ENCODE measurements at places on chromosomes 6 and 20. TPM values are rescaled to one million over a fixed set of nuclear protein-coding genes. Genes with fewer than 3 reads are reported as not detected.

DNA sequence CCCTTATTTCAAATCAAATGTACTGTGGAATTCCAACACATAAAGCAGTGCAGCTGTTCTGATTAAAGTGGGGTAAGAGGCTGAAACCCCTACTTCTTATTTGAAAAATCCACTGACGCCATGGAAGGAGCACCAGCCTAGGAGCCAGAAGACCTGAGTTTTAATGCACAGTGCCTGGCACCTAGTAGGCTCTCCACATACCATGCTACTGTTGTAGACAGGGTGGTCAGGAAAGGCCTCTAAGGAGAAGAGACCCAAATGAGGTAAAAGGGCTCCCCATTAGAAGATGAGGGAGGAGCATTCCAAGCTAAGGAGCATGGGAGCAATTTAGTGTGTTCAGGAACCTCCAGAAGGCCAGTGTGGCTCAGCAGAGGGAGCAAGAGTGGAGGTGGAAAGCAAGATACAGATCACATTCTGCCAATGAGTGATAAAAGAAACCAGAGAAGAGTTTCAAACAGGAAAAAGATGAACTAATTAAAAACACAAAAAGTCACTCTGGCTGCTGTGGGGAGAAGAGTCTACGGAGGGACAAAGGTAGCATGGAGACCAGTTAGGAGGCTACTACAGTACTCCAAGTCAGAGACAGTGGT, 11.8 kb upstream of the ZNF76 start:
- no peak overlapping the region for H3K27ac ChIP-seq
- no peak for DNase-seq
- no peak overlapping the region for H3K4me3 ChIP-seq
- peaks cover 27% of the 10 kb centered on the region for H3K36me3 ChIP-seq
- no peaks in the 10 kb centered on the region for H3K27me3 ChIP-seq

GRCh38 chr6:107691062-107691751, 132.9 kb downstream of the SCML4 start:
- H3K27ac ChIP-seq = no peak overlapping the region
- no peaks in the 10 kb centered on the region for H3K36me3 ChIP-seq
- H3K4me1 ChIP-seq = no peaks in the 10 kb centered on the region

- H3K27me3 ChIP-seq = no peaks in the 10 kb centered on the region
- H3K4me3 ChIP-seq = no peak overlapping the region
- DNase-seq = no peak
- no peaks in the 10 kb centered on the region for H3K36me3 ChIP-seq
- H3K27ac ChIP-seq = no peak overlapping the region
- H3K4me1 ChIP-seq = peaks cover 6% of the 10 kb centered on the region
These were observed 75.5 kb upstream of the CD2AP start for GRCh38 chr6:47402081-47402480.

DNA sequence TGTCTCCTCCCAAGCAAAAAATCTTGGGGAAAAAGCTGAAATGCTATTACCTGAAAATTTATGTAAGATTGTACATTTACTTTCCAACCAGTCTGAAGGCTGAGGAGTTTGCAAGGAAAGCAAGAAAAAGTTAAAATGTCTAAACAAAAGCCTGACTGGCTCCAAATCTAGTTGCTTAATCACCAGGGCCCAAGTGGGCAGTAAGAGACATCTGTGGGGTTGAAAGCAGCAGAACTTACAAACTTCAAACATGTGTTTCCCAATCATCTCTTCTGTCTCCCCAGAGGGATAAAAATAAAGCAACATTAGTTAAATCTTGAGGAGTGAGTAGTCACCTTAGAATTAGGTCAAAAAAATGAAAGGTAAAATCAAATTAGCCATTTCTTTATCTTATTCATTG, 98.6 kb downstream of the OGFRL1 start:
- H3K27ac ChIP-seq = peak overlapping the region; percentile 37
- H3K36me3 ChIP-seq = peaks cover 9% of the 10 kb centered on the region
- H3K27me3 ChIP-seq = no peaks in the 10 kb centered on the region
- peaks cover 67% of the 10 kb centered on the region for H3K4me1 ChIP-seq
- H3K4me3 ChIP-seq = no peak overlapping the region

- H3K36me3 ChIP-seq = peaks cover 41% of the 10 kb centered on the region
- peak overlapping the region; percentile 76 for H3K4me3 ChIP-seq
- H3K4me1 ChIP-seq = peaks cover 32% of the 10 kb centered on the region
- peak overlapping the region; percentile 89 for H3K27ac ChIP-seq
These were observed 1.8 kb downstream of the GTPBP2 start for GRCh38 chr6:43627008-43627825.

DNA sequence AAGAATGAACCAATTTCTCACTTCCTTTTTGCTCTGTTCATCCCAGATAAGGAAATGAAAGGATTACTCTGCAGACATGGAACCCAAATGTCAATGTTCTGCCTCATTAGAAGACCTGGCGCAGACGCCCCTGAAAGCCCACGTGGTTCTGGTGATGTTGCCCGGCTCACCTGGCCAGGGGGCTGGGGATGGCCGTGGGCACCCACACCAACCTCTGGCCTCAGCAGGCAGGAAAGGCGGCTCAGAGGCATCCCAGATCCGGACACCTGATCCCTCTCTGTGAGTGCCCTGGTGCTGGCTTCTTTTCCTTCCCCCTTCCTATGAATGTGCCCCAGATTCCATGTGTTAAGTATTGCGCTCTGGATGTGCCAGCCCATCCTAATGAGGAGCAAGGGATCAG, 33.6 kb downstream of the CDH4 start:
- no peaks in the 10 kb centered on the region for H3K36me3 ChIP-seq
- H3K27me3 ChIP-seq = no peaks in the 10 kb centered on the region
- no peaks in the 10 kb centered on the region for H3K4me1 ChIP-seq
- no peak for DNase-seq
- no peak overlapping the region for H3K4me3 ChIP-seq

- no peak overlapping the region for H3K4me3 ChIP-seq
- H3K36me3 ChIP-seq = no peaks in the 10 kb centered on the region
- no peaks in the 10 kb centered on the region for H3K27me3 ChIP-seq
- H3K27ac ChIP-seq = no peak overlapping the region
- H3K4me1 ChIP-seq = no peaks in the 10 kb centered on the region
- no peak for DNase-seq
These were observed 26.2 kb downstream of the PHACTR3 start for GRCh38 chr20:59630526-59630925.

GRCh38 chr6:72703093-72703492, 81.2 kb downstream of the KCNQ5 start:
- H3K4me3 ChIP-seq = no peak overlapping the region
- H3K36me3 ChIP-seq = no peaks in the 10 kb centered on the region
- no peaks in the 10 kb centered on the region for H3K27me3 ChIP-seq
- no peak for DNase-seq
- no peak overlapping the region for H3K27ac ChIP-seq

DNA sequence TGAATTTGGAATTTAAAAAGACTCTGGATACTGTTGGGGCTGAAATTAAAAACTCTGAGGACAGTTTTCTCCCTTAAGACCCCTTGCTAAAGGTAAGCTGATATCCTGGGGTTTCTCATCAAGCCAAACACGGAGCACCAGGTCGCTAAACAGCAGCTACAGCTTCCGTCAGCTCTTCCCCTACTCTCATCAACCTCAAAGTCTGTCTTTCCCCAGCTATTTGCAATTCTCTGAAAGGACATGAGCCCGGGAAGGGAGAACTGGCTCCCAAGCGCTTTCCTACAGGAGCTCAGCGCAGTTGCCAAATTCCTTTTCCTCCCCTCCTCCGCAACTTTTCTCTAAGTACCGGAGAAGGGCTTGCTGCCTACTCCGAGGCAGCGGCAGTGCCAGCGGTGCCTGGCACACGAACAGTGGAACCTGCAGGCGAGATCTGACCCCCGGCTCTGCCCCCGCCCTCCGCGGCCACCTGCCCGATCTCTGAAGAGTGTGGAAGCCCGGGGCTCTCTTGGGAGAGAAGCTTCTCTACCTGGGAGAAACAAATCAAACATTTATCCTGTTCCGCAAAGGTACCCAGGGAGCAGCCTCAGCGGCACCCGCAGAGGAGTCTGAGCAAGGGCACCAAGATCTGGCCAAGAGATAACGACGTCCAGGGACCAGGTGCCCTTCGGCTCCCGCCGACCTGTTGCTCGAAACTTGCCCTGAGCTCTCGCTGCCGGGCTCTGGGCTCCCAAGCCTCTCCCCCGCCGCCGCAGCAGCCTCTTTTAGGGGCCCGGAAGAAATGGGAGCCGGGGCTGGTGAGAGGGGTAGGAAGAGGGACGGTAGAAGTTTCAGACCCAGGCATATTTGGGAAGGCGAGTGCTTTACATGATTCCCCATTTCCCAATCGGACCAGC, 2.2 kb downstream of the CBLN4 start:
- H3K4me1 ChIP-seq = peaks cover 8% of the 10 kb centered on the region
- no peaks in the 10 kb centered on the region for H3K36me3 ChIP-seq
- peaks cover 62% of the 10 kb centered on the region for H3K27me3 ChIP-seq
- peak overlapping the region; percentile 11 for H3K4me3 ChIP-seq
- H3K27ac ChIP-seq = no peak overlapping the region

- H3K4me1 ChIP-seq = no peaks in the 10 kb centered on the region
- no peak for DNase-seq
- peaks cover 40% of the 10 kb centered on the region for H3K27me3 ChIP-seq
- H3K36me3 ChIP-seq = no peaks in the 10 kb centered on the region
These were observed 284.8 kb downstream of the SMOC2 start for GRCh38 chr6:168725802-168726201.

DNA sequence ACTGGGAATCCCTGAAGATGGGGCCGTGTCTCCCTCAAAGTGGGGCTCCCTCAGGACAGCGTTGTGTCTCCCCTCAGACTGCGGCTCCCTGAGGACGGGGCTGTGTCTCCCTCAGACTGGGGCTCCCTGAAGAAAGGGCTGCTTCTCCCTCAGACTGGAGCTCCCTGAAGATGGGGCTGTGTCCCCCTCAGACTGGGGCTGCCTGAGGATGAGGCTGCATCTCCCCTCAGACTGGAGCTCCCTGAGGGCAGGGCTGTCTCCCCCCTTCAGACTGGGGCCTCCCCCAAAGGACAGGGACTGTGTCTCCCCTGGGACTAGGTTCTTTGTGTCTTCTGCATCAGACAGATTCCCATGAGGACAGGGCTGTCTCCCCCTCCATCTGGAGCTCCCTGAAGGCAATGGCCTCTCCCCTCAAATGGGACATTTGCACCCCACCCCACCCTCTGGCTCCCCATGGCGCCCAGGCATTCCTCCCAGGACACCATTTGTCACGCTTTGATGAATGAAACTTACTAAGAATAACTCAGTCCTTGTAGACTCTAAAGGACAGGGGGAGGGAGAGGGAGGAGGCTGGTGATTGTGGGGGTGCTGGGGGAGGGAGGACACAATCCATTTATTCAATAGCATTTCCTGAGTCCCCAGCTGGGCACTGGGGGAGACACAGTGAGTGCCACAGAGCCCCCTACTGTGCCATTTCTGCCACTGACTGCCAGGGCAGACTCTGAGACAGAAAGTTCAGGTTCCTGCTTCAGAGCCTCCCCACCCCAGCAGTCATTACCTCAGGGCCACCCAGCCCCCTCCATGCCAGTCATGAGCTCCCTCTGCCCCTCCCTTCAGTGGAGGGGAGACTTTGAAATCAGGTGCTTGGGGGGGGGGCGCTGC, 122.4 kb downstream of the MRPL14 start:
- H3K4me1 ChIP-seq = peaks cover 14% of the 10 kb centered on the region
- H3K36me3 ChIP-seq = no peaks in the 10 kb centered on the region
- DNase-seq = no peak
- no peak overlapping the region for H3K4me3 ChIP-seq
- H3K27me3 ChIP-seq = peaks cover 40% of the 10 kb centered on the region

- H3K27me3 ChIP-seq = no peaks in the 10 kb centered on the region
- DNase-seq = no peak
- H3K36me3 ChIP-seq = no peaks in the 10 kb centered on the region
- H3K4me1 ChIP-seq = peaks cover 22% of the 10 kb centered on the region
- no peak overlapping the region for H3K4me3 ChIP-seq
- peak overlapping the region; percentile 4 for H3K27ac ChIP-seq
These were observed 26.8 kb upstream of the SLC9A8 start for GRCh38 chr20:49785852-49786175.

- H3K4me1 ChIP-seq = peaks cover 20% of the 10 kb centered on the region
- DNase-seq = no peak
- no peak overlapping the region for H3K27ac ChIP-seq
- no peak overlapping the region for H3K4me3 ChIP-seq
- no peaks in the 10 kb centered on the region for H3K27me3 ChIP-seq
These were observed 65.0 kb downstream of the TOX2 start for GRCh38 chr20:43979576-43980105.

DNA sequence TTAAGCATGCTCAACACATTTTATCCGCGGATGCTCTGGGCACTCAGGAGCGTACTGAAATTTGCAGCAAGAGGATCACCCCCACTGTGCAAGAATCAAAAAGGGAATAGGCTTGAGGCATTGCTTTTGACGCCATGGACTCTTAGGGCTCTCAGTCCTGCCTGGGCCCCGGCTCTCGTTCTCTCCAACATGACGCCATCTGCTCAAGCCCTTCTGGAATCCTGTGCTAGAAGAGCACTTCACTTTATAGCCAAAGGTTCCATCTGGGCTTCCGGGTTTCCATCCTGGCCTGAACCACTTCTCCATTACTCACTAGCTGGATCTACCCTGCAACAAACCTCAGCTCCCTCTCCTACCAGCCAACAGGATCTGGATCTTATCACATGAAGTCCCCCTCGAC, 105.3 kb downstream of the FOXF2 start:
- H3K4me3 ChIP-seq = no peak overlapping the region
- H3K27ac ChIP-seq = no peak overlapping the region
- DNase-seq = no peak
- H3K27me3 ChIP-seq = no peaks in the 10 kb centered on the region
- H3K36me3 ChIP-seq = no peaks in the 10 kb centered on the region

GRCh38 chr6:153058291-153058690, 55.8 kb upstream of the MTRF1L start:
- H3K27ac ChIP-seq = no peak overlapping the region
- H3K4me3 ChIP-seq = no peak overlapping the region
- H3K36me3 ChIP-seq = no peaks in the 10 kb centered on the region
- no peaks in the 10 kb centered on the region for H3K4me1 ChIP-seq
- no peak for DNase-seq
- no peaks in the 10 kb centered on the region for H3K27me3 ChIP-seq

- H3K4me1 ChIP-seq = no peaks in the 10 kb centered on the region
- no peak overlapping the region for H3K27ac ChIP-seq
These were observed 49.2 kb downstream of the PPP1R16B start for GRCh38 chr20:38854654-38855066.

DNA sequence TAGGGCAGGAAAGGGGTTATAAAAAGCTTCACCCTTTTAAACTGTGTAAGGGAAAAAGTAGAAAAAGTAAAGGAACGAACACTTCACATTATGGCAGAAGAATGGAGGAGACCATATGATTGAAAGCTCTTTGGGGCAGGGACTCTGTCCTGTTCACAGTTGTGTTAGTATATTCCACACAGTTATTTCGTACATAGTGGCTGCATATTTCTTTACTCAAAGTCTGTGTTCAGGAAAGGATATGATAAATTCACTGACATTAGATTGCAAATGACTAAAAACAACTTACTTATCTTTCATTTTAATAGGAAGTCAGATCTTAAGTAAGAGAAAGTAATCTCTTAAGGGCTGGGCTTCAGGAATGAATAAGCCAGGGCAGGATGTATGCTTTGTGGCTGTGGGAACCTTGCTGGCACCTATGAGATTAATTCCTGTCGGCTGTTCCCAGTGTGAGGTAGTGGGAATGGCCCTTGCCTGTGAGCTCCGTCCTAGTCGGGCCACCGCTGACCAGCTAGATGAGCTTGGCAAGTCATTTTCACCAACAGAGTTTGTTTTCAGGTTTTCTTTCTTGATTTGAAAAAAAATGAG, 11.2 kb downstream of the PPP1R14C start:
- no peak for DNase-seq
- peaks cover 4% of the 10 kb centered on the region for H3K27me3 ChIP-seq
- no peaks in the 10 kb centered on the region for H3K36me3 ChIP-seq
- peaks cover 12% of the 10 kb centered on the region for H3K4me1 ChIP-seq
- H3K27ac ChIP-seq = no peak overlapping the region
- no peak overlapping the region for H3K4me3 ChIP-seq

EXOC2 gene
- total RNA-seq = 28.5 TPM

MCHR2 gene
- total RNA-seq = not detected

LAMA4 gene
- total RNA-seq = 91.2 TPM

ELOVL4 gene
- total RNA-seq = 0.24 TPM

POPDC3 gene
- 0.80 TPM for total RNA-seq

STX11 gene
- total RNA-seq = 54.1 TPM

CAGE1 gene
- not detected for total RNA-seq

BPI gene
- 0.44 TPM for total RNA-seq

OXT gene
- total RNA-seq = not detected
